ENCODE measurements at places on chromosomes 3 and 15.

DNA sequence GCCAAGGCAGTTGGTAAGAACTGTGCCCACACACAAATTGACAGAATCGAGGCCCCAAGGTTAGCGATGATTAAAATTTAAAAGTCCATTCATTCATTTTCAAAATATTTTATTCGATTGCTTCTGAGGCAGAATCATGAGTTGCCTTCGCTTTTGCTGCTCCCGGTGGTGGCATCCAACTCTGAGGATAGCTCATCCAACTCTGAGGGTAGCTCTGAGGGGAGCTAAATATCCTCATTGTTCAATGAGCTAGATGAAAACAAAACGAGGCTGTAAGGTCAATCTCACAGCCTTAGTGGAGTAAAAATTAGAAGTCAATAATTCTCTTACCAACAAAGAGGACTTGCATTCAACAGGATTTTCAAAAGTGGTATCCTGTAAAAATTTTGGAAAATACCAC lies 897 bp upstream of the CHL1 start:
- DNase-seq, result no peak

- no peak for DNase-seq
Measured at GRCh38 chr15:97652041-97652440, 308.5 kb upstream of the ARRDC4 start.

- no peak for DNase-seq
Measured at GRCh38 chr3:191762323-191762960, 301.5 kb downstream of the PYDC2 start.

GRCh38 chr3:96833301-96833700 lies 18.9 kb downstream of the EPHA6 start:
- no peak for DNase-seq

- no peak for DNase-seq
Measured at GRCh38 chr3:73378207-73378606, 246.5 kb downstream of the PDZRN3 start.

DNA sequence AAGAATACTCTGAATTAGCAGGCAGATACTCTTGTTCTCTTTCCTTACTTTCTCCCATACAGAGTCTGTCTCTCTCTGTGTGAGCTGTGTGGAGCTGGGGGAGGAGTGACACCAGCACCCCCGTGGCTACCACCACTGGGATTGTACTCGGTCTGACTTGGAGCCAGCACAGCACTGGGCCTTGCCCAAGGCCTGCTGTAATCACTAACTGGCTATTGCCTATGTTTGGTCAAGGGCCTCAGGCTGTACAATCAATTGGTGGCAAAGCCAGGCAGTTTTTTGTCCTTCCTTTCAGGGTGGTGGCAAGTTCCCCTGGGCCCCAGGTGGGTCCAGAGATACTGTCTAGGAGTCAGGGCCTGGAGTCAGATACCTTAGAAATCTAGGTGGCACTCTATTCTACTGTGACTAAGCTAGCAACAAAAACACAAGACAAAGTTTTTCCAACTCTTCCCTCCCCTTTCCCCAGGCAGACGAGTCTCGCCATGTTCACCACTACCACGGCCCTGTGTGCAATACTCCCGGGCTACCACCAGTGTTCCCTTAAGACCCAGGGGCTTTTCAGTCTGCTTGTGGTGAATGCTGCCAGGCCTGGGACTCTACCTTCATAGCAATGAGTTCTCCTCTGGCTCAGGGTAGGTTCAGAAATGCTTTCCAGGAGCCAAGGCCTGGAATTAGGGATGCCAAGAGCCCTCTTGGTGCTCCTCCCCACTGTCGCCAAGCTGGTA lies 151.8 kb downstream of the KCNAB1 start:
- DNase-seq, result no peak

- no peak for DNase-seq
Measured at GRCh38 chr3:38950581-38950980, 101.2 kb downstream of the SCN11A start.

- DNase-seq, result no peak
Measured at GRCh38 chr15:64229129-64229724, 66.4 kb upstream of the PPIB start.

- no peak for DNase-seq
Measured at GRCh38 chr15:59906046-59906445, 98.1 kb upstream of the FOXB1 start.

DNA sequence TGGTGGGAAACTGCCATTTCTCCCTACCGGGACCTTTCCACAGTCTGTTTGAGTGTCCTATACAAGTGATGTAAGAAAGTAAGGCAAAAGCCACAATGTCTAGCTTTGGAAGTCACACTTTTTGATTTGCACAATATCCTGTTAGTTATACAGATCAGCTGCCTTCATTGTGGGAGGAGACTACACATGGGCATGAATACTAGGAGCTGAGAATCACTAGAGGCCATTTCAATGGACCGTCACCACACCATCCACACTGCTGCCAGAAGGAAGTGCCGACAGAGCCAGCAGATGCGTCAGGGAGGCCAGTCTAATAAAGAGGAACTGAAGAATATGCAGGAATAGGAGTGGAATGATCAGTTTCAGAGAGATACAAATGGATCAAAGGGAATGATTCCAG lies 65.8 kb downstream of the SCN11A start:
- DNase-seq, result no peak

DNA sequence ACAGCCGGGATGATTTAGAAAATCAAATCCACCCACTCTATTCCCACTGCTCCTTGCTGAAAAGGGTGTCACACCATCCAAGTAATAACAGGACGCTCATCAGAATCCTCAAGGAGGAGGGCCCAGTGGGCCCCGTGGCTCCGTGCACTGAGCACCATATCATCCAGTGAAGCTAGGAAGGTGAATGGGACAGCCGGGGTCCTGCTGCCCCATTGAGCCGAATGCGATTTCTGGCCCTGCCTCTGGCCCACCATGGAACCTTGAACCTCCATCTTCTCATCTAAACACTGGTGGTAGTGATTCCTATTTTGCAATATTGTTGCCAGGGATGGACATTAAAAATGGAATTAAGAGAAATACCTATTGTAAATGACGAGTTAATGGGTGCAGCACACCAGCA lies 99.1 kb upstream of the SLC6A11 start:
- no peak for DNase-seq

DNA sequence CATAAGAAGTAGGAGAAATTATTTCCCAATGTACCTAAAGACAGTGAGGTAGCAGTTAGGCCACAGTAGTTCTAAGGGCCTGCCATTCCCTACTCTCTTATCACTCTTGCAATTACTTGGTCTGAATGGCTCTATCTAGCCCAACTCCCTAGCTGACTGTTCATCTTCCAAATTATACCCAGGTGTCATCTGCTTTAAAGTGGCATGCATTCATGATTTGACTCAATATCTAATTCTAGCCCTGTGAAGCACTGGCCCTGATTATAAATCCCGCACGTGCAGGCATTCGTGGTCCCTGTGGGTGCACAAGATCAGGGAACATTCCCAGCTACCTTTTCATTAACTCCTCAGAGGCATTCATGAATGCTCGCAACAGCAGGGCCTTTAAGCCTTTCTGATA lies 43.1 kb upstream of the ZNF774 start:
- DNase-seq, result no peak

DNA sequence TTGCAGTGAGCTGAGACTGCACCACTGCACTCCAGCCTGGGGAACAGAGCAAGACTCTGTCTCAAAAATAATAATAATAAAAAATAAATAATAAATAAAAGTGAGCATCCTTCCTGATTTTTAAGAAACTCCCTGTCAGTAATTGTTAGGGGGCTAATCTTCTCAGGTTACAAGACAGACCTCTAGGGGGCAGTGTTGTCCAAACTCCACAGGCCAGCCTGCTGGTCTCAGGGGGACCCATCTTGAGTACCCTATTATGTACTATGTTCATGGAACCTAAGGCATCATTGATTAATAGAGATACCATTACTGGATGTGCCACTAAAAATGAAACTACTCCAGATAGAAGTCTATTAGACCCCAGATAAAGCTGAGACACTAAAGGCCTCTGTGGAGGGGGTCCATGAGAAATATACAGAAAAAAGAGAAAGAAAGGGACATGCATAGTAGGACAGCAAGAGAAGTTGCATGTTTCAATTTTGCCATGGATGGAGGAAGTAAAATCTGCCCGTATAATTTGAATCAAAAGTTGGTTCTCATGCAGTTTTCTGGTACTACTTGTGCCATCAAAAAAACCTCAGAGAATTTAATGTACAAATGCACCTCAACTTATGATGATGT lies 85.5 kb upstream of the CDV3 start:
- peak; percentile 19 for DNase-seq

DNA sequence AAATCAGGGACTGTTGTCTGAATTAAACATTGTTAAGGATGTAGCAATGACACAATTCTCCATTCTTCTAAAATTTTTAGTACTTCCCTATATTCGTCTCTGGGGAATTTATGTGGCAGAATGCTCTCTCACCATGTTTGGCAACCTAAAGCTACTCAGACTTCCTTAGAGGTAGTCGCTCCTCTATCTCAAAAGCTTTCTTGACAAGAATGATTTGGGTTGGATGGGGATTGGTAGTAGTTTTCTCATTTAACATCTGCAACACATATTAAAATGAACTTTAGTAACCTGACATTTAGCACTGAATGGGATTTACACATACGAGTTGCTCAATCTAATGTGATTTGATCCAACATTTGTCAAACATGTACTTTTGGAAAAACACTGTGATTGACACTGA lies 233.3 kb downstream of the RBMS3 start:
- no peak for DNase-seq

GRCh38 chr3:161081633-161082032 lies 23.5 kb downstream of the B3GALNT1 start:
- no peak for DNase-seq

- no peak for DNase-seq
Measured at GRCh38 chr3:107661447-107662123, 138.8 kb downstream of the BBX start.

GRCh38 chr15:60917461-60918145 lies 311.5 kb downstream of the RORA start:
- no peak for DNase-seq

DNA sequence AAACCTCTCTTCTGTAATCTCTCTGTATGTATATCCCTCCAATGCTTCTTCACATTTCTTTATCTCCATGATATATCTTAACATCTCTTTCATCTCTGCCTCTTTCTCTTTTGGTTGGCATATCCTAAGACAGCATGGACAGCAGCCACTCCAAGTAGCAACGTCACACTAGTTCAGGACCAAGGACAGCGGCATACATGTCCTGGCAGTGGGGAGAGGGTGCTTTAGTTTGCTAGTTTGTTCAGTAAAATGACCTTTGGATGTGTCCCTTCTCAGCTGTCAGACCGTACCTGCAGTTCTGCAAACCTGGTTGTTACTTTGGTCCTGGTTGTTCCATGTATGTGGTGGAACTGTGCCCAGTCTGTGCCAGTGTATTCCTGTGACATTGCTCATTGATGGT lies 225.6 kb upstream of the ROPN1 start:
- DNase-seq, result no peak

DNA sequence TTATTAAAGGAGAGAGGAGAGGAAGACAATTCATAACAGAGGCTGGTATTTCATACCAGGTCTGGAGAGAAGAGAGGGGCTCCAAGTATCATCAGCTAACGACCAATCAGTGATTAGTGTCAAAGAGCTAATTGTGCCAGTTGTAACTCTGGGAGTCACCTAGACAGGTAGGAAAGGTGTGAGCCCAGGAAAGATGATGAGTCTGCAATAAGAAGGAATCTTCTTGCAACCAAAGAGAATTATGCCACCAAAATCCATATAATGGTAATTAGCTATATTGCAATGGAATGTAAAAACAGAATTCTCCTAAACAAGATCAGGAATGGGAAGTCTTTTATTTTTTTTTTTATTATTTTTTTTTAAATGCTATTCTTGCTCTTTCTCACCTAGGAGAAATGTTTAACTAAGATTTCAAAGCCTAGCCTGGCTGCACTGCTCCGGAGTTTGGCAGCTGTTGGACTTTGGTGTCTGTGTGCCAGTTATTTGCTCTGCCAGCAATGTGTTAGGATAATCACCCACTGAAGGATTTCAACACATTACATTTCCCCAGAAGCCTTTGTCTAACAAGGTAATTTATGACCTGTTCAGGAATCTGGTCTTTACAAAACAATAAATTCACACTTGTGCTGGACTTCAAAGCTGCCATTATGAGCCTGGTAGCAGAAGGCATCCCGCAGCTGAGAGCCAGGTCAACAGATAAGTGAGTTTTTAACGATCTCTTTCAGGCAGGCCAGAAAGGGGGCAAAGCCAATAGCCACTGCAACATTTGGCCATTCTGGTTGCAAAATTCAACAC lies 89.4 kb downstream of the FOXB1 start:
- no peak for DNase-seq

- DNase-seq, result no peak
Measured at GRCh38 chr3:152176241-152176640, 92.5 kb upstream of the MBNL1 start.

DNA sequence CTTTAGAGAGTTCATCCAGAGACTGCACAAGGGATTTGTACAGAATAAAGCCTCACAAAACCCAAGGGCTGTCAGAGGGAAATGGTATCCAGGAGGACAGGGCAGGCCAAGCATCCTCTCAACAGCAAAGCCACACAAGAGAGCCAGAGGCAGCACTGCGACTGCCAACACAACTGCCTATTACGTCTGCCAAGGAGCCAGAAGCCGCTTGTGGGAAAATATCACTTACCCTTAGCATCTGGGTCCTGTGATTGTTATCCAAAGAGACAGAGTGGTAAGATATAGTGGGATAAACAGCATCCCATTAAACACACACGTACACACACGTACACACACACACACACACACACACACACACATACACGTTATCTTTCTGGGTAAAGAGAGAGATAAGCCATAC lies 618.3 kb upstream of the AGTR1 start:
- no peak for DNase-seq

- no peak for DNase-seq
Measured at GRCh38 chr3:81289676-81290075, 471.8 kb downstream of the GBE1 start.

GRCh38 chr3:171329746-171330145 lies 130.5 kb downstream of the TNIK start:
- no peak for DNase-seq

- DNase-seq, result no peak
Measured at GRCh38 chr15:70494517-70494851, 268.9 kb downstream of the UACA start.

DNA sequence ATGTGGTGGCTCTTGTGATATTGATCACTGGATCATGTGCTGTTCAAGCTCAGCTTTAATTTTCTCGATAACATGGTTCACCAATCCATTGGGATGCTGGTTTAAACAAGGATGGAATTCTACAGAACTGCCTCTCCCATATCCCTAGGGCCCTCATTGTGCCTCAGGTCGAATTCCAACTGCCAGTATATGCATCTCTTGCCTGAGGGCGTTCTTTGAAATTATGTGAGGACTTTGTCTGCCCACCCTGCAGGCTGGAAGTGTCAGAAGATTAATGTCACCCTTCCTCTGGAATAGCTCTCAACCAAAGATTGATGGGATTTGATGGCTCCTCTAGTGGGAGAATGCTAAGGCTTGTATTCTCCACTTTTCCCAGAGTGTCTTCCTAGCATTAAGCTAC lies 175.6 kb upstream of the GALNT15 start:
- no peak for DNase-seq

DNA sequence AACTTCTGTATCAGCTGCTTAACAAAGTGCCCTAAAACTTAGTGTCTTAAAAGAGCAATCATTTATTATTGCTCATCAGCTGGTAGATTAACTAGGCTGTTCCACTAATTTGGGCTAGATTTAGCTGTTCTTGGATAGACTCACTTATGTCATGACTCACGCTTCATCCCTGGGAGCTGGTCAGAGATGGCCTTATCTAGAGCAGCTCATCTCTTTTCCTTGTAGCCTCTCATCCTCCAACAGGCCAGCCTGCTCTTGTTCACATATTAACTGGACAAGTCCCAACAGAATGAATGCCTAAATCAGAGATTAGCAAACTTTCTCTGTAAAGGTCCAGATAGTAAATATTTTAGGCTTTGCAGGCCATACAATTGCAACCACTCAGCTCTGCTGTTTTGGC lies 66.9 kb upstream of the PLAAT1 start:
- DNase-seq, result no peak

- DNase-seq, result no peak
Measured at GRCh38 chr3:74410276-74410941, 204.1 kb downstream of the CNTN3 start.

All from effector memory CD4-positive, alpha-beta T cell (primary cell).